ENCODE measurements at places on chromosomes 3 and 15.
A peak's percentile ranks its signal among the peaks of the same experiment; 100 is the strongest.

DNA sequence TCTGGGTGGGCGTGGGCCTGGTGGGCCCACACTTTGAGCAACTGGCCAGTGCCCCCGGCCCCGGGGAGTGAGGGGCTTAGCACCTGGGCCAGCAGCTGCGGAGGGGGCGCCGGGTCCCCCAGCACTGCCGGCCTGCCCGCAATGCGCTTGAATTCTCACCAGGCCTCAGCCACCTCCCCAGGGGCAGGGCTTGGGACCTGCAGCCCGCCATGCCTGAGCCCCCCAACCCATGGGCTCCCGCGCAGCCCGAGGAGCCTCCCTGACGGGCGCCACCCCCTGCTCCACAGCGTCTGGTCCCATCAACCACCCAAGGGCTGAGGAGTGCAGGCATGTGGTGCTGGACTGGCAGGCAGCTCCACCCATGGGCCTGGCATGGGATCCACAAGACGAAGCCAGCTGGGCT, 484.3 kb downstream of the UNC13C start:
- no peak for DNase-seq

- no peak for DNase-seq
Observed at GRCh38 chr15:60396560-60396957, 1.2 kb downstream of the ANXA2 start.

GRCh38 chr15:49288391-49288790, 118.3 kb downstream of the GALK2 start:
- DNase-seq, result no peak

GRCh38 chr15:51623386-51623938, 891 bp upstream of the DMXL2 start:
- peak; percentile 30 for DNase-seq

DNA sequence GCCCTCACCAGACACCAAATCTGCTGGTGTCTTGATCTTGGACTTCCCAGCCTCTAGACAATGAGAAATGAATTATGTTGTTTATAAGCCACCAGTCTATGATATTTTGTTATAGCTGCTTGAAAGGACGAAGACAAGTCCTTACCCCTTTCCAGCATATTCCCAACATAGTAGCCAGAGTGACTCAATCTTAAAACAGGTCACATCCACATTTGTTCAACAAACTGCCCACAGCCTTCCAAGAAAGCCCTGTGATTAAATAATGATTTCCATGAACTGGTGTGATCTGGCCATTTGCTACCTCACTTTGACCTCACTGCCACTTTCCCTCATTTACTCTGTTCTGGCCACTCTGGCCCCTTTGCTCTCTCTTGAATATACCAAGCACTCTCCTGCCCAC, 193.7 kb upstream of the CFAP20DC start:
- no peak for DNase-seq

- DNase-seq, result peak; percentile 95
Observed at GRCh38 chr15:90660195-90660998, 56.7 kb upstream of the BLM start.

- DNase-seq, result no peak
Observed at GRCh38 chr15:46713045-46713444, 1004.3 kb upstream of the SEMA6D start.

- peak; percentile 70 for DNase-seq
Observed at GRCh38 chr3:48661501-48662144, 1.1 kb downstream of the CELSR3 start.

- no peak for DNase-seq
Observed at GRCh38 chr15:42070976-42071350, 23.4 kb downstream of the PLA2G4D start.

GRCh38 chr15:88828791-88829190, 25.6 kb downstream of the ACAN start:
- DNase-seq, result no peak

- DNase-seq, result no peak
Observed at GRCh38 chr15:101018450-101018849, 99.3 kb downstream of the LRRK1 start.

DNA sequence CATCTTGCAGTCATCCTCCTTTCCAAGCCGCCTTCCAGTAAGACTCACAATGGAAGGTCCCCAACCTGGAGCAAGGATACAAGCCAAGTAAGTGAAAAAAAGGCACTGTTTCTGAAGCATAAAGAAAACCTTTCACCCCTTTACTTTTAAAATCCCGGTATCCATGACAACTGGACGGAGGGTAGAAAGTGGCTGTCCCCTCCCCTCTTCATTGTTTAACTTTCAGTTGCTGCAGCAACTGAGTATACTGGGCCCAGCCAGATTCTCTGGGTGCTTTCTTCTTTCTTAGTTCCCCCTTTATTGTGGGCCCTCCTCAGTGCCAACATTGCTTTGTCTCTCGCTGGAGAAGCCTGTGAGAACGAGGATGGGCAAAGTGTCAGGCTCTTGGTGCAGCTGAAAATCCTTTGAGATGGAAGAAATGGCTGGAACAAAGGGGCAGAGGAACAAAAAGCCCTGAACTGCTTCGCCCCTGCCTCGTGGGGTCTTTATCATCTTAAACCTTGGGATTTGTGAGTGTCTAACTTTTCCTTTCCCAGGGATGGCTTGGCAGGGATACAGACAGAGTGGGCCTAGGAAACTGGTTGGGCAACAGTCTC, 224.0 kb upstream of the RGMA start:
- no peak for DNase-seq

- no peak for DNase-seq
Observed at GRCh38 chr15:90790561-90790960, 73.4 kb downstream of the BLM start.

DNA sequence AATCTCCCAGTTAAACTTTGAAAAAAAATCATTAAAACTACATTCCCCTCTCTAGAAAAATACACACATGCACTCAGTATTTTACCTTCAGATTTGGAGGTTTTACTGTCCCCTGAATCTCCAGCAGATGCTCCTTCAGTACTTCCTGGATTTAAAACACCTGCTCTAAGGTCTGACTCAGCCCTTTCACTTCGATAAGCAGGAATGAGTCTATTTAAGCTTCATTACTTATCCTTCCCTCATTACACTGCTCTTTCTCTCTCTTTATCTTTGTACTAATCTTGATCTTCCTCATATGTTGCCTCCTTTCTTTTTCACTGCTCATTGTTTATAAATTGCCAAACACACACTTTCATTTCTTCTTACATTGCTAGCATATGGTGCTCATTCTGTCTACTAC, 443.9 kb downstream of the DIPK2A start:
- no peak for DNase-seq

DNA sequence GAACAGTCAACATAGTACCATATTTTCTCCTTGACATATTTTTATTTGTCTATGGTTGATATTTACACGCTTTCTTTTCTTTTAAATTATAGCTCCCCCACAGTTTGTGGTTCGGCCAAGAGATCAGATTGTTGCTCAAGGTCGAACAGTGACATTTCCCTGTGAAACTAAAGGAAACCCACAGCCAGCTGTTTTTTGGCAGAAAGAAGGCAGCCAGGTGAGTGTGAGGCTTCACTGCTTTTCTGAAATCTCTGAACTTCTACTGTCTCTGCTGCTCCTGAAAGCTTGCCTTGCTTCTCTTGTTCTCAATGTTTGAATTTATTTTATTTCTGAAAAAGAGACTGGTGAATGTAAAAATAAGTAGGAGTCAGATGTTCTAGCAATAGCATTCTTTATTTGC, 506.3 kb downstream of the ROBO2 start:
- no peak for DNase-seq

GRCh38 chr3:7382293-7383010, 521.5 kb downstream of the GRM7 start:
- no peak for DNase-seq

- DNase-seq, result peak; percentile 86
Observed at GRCh38 chr3:141360888-141361598, 7.3 kb upstream of the ZBTB38 start.

DNA sequence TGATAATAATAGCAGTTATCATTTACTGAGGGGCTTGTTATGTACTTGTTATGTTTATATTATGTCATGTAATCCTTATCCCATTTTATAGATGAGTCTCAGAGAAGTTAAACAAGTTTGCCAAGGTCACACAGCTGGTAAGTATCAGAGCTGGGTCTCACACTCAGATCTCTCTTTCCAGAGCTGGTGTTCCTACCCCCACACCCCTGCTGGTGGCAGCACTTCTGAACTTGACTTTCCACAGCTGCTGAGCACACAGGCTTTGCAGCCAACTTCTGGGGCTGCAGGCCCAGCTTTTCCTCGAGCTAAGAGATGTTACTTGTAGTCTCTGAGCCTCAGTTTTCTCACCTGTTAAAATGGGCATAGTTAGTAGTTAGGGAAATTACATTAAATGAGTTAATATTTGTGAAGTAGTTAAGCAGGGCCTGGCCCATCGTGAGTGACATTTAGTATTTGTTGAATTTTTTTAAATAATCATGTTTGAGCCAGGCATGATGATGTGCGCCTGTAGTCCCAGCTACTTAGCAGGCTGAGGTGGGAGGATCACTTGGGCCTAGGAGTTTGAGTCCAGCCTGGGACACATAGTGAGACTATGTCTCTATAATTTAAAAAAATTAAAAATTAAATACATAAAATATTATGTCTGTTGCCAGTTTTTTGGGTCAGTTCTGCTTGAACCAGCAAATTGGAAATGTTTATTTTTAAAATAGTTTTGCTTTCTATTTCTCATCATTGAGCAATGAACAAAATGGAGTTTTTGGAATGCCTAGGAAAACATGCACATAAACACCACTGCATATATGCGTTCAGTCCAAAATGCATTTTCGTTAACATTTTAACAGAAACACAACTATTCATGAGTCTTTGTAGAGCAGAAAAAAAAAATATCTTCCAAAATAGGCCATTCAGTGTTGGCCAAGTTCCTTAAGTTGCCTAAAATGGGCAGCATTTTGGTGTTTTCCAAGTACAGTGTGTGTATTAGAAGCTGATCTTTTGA, 87.3 kb downstream of the SMAD6 start:
- peak; percentile 33 for DNase-seq

DNA sequence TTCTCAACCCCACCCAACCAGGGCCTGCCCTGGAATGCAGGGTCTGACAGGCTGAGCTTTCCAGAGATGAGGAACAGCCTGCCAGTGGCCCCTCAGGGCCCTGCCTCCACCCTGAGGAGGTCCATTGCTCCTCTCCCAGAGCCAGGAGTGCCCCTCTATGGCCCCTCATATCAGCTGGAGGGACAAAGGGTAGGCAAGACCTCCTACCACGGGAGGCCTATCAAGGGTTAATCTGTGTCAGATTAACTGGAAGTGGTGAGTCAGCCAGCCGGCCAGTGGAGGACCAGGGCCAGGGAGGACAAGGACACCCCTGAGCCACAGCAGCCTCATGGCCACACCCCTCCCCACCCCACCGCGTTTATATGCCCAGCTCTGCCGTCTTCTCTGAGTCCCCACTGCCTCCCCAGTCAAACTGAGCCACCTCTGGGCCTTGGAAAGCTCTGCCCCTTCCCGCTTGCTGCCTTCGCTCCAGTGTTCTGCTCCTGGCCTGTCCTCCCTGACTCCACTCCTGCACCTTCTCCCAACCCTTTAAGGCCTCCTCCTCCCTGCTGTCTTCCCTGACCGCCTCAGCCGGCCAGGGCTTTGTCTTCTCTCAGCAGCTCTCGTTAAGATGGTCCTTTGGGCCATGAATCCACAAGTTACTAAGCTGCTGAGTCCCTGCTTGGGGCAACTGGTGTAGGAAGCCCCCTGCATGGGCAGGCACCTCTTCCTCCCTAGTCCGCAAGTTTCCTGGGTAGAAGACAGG, 6.5 kb downstream of the CCDC33 start:
- DNase-seq, result no peak

- peak; percentile 24 for DNase-seq
Observed at GRCh38 chr15:58212909-58213526, 74.8 kb downstream of the AQP9 start.

GRCh38 chr3:23377928-23378672, 175.0 kb downstream of the UBE2E2 start:
- DNase-seq, result peak; percentile 18

- no peak for DNase-seq
Observed at GRCh38 chr3:126125781-126126251, 41.9 kb upstream of the SLC41A3 start.

DNA sequence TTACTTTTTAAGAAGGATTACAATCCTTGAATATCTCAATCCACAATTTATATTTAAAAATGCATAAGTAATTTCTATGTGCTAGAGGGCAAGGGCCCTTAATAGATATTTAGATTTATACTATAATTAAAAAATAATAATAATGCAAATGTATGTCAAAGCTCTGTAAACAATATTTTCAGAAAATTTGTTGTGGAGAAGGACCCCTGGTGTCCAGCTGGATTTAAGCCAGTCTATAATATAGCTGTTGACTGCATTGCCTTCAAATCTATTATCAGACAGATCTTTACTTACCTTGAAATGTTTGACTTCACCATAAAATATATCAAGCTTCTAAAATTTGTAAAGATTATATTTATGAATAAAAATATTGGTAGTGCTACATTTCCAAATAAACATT, 65.6 kb downstream of the ZBTB20 start:
- no peak for DNase-seq

- DNase-seq, result no peak
Observed at GRCh38 chr3:174973465-174973864, 114.3 kb downstream of the NAALADL2 start.

GRCh38 chr3:17733768-17734167, 8.7 kb downstream of the TBC1D5 start:
- no peak for DNase-seq

GRCh38 chr3:37813403-37813802, 48.3 kb upstream of the CTDSPL start:
- peak; percentile 8 for DNase-seq

GRCh38 chr3:130258532-130258952, 86.9 kb upstream of the COL6A5 start:
- no peak for DNase-seq

DNA sequence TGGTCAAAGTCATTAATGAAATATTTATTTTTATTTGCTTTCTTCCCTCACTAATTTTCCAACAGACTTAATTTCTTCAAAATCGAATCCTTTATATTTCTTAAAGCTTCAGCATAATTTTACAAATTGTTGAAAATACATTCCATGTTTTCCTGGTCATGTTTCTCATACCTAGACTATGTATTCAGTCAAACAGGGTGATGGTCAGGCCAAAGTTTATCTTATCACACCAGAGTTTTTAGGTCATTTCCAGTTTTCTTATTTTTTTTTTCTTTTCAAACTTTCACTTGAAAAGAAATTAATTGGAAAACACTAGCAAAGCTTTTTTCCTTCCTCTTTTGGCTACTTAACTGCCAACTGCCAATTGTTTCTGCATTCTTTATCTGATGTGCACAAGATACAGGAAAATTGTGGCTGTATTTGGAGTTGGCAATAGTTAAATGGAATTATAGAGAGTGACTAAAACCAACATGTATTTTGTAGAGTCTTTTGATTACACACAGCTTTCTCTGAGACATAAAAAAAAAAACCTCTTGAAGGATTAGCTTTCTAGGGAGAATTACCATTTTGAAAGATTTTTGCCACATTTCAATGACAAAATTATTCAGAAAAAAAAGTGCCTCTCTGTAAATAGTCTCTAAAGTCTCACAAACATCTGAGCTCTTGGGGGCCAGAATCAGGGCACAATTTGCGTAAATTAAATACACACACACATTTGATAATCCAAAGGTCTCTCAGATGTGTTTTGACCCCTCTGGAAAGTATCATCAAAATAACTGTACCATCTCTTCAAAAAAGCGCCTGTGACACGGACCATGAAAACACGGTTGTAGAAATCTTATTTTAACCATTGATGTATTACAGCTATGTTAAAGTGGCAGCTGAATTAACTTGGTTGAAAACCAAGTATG, 603.2 kb upstream of the KCNMB2 start:
- no peak for DNase-seq
